Keratinocyte (primary cell): ENCODE measurements at places on chromosomes 2 and 18.

DNA sequence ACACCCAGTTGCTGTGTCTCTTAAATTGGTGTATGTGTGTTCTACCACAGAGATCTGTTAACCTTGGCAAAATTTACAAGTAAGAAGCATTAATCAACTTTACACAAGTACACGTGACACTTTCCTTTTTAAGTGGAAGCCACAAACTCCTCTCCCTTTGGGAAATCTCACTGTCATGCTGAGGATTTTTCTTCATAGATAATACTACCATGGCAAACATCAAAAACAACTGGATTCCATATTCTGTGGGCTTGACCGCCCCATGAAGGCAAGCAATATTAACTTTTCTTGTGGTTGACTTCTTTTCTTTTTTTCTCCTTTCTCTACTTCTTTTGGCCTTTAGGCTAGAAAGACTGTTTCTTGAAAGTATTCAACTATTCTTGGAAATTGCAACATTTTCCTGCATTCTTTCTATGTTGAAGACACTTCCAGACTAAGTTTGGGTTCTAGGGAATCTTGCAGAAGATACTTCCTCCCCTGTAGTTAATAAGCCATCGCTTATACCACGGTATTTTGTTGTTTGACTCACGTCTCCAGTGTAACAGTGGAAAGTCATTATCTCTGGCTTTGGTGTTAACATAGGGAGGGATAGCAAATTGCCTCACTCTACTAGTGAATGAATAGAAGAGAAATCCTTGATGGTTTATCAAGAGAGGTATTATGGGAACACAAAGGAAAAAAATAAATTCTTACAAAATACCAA is 79.5 kb downstream of the SLC8A1 start:
- DNase-seq: no peak

DNA sequence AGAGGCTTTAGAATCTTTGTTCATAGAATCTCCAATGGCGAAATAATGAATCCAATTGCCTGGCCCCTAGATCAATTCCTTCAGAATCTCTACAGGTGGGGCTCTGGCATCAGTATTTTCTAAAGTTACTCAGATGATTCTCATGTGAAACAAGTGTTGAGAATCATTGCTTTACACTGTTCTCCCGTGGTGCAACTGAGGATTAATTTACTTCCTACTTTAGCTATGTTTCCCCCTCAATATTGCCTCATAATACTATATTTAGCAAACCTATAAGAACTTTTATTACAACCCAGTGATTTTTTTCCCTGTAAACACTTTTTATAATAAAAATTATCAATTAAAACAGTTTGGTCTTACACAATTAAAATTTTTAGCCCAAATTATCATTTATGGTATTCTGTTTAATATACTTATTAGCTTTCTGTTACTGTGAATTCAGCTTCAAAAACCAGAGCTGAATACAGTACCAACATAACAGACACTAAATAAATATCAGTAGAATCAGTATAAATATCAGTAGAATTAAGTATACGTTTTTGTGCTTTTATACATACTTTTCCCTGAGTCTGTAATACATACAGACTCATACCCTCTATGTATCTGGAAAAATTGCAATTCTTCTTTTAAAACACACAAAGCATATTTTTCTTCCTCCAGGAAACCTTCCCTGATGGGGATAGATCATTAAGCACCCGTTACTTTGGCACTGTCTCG is 20.8 kb downstream of the SLC38A11 start:
- DNase-seq: no peak

GRCh38 chr18:60018618-60019462 is 119.0 kb downstream of the PMAIP1 start:
- DNase-seq: no peak

DNA sequence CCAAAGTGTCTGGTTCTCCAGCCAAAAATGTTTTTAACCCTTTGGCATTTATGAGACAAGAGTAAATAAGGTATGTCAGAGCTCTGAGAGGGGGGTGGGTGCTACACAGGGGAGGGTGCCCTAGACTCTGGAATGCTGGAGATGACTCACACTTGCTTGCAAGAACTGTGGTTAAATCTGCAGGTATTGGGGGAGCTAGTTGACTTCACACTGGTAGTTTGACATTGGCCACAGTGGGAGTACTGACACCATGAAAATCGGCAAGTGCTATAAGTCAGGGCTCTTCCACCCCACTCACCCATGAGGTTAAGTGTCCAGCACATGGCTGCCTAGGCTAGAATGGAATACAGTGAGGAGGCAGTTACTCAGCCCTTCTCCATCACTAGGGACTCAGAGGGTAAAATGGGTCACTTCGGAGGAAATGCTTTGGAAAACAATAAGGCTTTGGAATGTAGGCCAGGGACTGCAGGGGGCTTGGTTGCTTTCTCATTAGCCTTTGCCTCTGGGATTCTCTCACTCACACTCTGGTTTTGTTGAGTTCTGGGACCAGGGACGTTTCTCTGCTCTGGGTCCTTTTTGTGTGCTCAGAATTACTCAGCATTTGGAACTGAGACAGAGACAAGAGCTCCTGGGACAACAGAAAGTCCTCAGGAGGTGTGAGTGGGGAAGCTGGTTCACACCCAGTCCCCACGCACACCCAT is 91.6 kb downstream of the ACKR3 start:
- DNase-seq: no peak

DNA sequence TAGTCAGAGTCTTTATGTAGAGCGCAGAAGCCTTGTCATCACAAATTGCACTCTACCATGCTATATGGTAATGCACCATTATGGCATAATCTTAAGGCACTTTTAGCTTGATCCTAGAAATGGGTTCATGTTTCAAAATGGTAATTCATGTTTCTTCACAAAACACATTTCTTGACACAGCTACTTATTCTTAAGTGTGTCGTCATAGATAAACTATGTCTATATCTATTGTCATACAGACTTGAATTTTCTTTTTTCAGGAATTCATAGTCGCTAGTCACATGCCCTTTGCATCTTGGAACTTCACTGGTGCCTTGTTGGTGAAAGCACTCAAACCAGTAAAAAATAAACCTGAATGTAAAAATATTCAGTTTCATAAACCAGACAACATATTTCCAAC is 1578.2 kb downstream of the LRP1B start:
- DNase-seq: no peak

DNA sequence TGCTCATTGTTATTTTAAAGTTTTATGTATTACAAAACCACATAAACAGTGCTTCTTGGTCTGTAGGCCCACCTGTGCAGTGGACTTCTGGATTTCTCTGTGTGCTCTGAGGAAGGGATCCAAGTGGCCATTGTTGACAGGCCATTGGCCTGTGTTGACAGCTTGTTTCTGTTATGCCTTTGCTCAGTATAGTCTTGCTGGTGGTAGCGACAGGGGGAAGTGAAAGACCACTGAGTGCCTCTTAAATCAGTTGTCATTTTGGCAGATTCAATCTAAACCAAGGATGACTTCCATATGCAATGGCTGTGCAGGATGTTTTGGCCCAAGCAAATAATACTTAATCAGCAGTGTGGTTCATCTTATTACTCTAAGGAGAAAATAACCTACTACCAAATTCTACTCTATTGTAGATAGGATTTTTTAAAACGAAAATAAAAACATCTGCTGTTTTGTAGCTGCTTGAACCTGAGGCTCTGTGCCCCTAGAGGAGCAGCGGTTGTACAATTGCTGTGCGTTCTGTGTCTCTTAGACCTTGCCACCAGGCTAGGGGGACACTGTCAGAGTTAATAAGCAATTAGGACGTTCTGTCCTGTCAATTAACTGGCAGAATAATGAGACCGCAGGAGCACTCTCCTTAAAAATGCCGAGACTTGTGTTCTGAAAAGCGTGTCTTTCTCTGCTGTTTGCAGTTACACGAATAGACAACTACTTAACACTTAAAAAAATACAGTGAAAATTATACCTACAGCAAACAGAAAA is 108.2 kb downstream of the RHBDD1 start:
- no peak for DNase-seq

DNA sequence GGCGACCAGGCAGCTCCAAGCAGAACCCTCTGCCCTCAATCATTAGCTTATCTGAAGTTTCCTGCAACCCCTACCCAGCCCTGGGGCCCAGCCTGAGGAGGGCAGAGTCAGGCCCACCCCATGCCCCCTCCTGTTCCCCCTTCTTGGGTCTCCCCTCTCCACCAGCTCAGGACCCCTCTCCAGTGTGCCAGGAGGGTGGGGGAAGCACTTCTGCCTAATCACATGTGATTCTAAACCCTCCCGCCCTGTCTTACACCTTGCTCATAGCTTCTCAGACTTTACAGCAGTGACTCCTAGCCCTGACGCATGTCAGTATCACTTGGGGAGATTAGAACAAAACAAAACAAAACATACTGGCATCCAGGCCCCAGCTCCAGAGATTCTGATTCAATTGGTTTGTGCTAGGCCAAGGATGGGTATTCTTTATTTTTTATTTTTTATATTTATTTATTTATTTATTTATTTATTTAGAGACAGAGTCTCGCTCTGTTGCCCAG is 42.5 kb upstream of the ASAP2 start:
- no peak for DNase-seq

DNA sequence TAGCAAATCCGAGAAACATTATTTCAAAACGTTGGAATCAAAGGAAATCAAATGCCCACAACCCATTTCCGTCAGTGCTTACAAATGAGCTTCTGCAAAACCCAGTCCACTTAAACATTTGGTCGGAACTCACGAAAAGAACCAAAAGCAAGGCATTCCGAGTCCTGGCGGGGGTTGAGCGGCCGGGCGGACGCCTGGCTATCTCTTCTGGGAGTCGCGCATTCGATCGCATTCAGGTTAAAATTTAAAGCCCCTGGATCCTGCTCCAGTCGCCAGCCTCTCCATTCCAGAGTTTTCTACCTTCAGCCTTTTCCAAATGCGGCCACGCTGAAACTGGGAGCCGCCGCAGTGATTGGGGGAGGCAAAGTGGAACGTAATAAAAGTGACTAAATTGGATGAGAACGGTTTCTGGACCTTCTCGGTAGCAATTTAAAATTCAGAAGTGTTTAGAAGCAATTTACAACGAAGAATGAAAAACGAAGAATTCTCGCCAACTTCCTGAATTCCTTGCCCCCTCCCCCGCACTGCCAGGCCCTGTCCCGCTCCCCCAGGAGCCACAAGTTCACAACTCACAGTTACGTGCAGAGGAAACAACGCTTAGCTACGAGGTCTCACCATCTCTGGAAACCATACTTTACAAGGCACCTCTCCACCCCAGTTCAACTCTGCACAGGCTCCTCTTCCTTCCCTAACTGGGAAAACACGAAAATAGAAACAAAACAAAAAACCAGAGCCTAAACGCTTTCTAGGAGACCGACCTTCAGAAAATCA is 1.7 kb upstream of the GATA6 start:
- DNase-seq: no peak

- DNase-seq: no peak
Observed at GRCh38 chr2:75560768-75561565, at the start of gene EVA1A. EVA1A (minus strand) TSS chr2:75560939; CDS start chr2:75518140, 42,799 bp downstream.

DNA sequence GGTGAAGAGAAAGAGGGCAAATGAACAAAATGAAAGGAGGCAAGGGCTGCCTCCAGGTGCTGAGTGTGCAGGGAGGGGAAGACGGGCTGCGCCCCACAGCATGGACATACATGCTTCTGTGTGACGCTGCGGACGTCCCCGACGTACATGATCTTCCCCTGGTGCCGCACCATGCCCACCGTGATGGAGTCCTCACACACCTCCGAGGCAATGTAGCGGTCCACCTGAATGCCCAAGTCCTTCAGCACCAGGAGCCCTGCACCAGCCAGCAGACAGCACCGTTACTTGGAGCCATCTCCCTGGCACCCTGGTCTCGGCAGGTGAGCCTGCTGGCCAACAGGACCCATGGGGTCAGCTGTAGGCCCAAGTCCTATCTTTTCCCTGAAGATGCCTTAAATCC is 73.1 kb upstream of the POMC start:
- no peak for DNase-seq

- DNase-seq: no peak
Observed at GRCh38 chr2:135299658-135300244, 231.3 kb downstream of the ZRANB3 start.

DNA sequence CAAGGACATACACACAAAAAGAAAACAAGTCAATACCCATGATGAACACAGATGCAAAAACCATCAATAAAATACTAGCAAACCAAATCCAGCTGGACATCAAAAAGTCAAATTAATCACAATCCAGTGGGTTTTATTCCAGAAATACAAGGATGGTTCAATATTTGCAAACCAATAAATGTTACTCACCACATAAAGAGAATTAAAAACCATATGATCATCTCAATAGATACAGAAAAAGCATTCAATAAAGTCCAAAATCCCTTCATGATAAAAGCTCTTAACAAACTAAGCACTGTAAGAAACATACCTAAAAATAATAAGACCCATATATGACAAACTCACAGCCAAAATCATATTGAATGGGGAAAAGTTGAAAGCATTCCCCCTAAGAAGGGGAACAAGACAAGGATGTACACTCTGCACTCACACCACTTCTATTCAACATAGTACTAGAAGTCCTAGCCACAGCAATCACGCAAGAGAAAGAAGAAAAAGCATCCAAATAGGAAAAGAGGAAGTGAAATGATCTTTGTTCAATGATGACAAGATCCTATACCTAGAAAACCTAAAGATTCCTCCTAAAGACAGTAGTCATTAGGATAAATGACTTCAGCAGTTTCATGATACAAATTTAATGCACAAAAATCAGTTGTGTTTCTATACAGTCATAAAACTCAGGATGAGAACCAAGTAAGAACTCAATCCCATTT is 62.6 kb downstream of the TRAPPC8 start:
- no peak for DNase-seq

- DNase-seq: no peak
Observed at GRCh38 chr2:161421686-161422085, 5.6 kb downstream of the TBR1 start.

DNA sequence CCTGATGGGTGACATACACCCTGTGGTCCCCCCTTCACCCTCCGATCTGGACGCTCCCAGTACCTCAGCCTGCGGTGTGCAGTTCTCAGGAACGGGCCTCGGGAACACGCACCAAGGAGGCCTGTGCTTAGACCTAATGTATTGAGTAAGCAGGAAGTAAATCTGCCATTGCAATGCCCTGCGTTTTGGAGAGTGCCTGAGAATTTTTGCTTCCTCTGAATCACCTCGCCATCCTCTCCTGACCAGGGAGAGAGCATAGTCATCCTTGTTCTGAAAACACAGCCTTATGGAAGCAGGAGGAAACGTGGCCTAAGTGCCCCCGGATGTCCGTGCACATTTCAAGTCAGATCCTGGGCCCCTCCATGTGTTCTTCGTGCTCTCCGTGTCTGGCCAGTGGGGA is 272.2 kb downstream of the NDUFA10 start:
- DNase-seq: no peak
